ENCODE measurements at places on chromosomes 5 and 9. TPM values are rescaled to one million over a fixed set of nuclear protein-coding genes. Genes with fewer than 3 reads are reported as not detected.

- DNase-seq: no peak
Observed at GRCh38 chr9:90476058-90476457, 166.6 kb downstream of the DIRAS2 start.

DNA sequence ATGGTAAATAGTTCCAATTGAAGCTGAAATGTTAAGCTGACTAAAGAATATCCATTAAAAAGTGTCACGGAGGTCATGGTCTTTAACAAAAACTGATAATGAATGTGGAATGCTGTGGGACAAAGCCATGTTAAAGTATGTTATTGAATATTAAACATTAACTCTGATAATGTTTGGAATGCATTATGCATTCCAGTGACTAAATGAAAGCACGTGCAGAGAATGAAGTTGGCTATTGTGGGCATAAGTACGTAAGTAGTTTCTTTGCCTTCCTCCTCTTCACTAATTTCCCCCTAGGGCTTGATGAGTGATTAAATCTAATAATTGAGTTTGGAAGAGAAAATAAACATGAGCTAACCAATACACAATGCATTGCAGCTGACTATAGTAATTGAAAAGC is 640.4 kb upstream of the CDH10 start:
- DNase-seq: no peak

Gene ABCA1
- 64.5 TPM for total RNA-seq

DNA sequence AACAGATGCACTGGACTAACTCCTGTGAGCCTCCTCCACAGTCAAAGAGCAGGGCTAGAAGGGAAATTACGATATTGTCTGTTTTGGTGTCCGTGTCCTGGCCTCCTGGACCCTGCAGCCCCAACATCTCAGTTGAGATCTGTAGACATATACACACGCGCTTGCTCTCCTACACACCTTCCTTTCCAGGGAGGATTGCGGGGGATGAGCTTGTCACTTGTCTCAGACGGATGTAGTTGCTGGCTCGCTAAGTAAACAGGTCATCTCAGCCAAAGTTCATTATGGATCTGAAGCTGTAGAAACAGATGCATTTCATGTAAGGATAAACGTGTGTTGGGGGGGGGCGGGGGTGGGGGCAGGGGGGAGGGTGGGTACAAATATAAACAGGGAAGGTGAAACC is 549.3 kb downstream of the CCDC171 start:
- DNase-seq: no peak

GRCh38 chr9:3736161-3736560 is 210.4 kb upstream of the RFX3 start:
- DNase-seq: no peak

GRCh38 chr9:80928697-80929096 is 760.6 kb downstream of the TLE1 start:
- no peak for DNase-seq

Gene PRR16
- total RNA-seq: 9.7 TPM

Gene OR1J2
- total RNA-seq: not detected

- DNase-seq: peak; percentile 45
Observed at GRCh38 chr9:133125941-133126696, 5.1 kb upstream of the RALGDS start.

DNA sequence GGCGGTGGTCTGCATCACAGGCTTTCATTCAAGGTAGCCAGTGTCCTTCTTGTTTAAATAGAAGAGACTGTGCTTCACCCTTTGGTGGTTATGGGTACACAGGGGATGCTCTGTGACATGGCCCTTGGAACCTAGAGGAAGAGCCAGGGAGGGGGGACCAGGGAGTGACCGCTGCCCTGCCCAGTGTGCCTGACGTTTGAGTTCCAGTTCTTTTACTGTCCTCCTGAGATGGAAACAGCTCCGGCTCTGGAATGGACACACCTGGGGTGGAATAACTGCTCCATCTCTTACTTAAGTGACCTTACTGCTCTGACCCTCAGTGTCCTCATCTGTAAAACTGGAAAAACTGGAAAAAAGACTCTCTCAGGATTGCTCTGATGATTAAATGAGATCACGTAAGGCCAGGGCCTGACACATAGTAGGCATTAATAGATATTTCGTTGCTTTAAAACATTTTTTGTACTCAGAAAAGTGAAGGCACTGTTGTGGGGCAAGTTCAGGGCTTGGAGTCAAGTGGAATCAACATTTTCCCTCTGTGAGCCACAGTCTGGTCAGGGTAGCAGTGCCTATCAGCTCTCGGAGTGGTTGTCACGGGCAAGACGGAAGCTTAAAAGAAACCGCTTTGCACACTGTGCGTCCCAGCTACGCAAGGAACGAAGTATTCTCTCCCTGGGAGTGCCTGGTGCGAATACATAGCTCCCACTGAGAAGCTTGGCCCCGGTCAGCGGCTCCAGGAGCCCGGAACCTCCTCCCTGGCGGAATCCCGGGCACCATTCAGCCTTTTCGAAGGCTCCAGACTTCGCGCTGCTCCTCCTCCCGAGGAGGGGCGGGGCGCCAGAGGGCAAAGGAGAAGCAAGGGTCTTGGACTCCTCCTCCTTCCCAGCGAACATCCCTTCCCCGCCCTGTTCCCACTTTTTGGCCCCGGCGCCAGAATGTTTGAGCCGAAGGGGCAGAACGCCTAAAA is 5.8 kb downstream of the POU4F3 start:
- DNase-seq: no peak

GRCh38 chr5:52692606-52693005 is 95.1 kb upstream of the ITGA1 start:
- no peak for DNase-seq

Gene PCDHA9
- 1.00 TPM for total RNA-seq

- no peak for DNase-seq
Observed at GRCh38 chr5:36279054-36279698, 22.5 kb downstream of the RANBP3L start.

DNA sequence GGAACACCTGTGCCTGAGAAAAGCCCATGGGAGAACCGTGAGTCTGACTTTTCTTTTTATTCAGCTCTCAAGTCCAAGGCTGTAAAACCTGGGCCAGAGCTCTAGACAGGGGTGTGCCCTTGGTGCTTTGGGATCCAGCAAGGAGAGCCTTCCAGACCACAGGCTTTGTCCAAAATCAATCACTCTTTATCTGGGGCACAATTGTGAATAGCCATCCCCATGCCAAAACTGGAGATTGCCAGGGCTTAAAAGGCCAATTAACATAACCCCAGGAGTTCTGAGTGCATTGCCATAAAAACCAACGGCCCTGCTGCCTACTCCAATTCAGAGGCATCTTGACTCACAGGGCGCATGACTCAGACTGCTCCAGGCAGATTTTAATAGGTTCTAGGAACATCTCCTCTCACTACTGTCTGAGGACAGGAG is 391.8 kb downstream of the ARHGEF28 start:
- DNase-seq: no peak

DNA sequence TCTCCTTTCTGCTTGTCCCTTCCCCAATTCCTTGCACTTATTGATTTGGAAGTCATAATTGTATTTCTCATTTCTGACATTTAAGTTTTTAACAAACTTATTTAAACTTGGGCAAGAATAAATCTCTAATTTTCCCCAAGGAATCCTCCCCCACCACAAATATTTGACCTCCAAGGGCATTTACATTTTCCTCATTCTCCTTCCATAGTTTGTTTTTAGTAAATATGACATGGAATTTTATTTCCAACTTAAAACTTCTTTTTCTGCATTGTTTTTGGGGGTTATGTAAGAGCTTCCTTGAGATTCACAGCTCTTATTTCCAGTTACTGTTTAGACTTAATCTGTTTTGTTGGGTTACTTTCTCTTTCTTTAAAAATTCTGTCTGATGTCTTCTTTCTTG is 64.9 kb downstream of the ZNF618 start:
- no peak for DNase-seq

Gene PPP3R2
- not detected for total RNA-seq

GRCh38 chr5:73909474-73909873 is 283.5 kb downstream of the ARHGEF28 start:
- no peak for DNase-seq

Gene C9
- not detected for total RNA-seq

DNA sequence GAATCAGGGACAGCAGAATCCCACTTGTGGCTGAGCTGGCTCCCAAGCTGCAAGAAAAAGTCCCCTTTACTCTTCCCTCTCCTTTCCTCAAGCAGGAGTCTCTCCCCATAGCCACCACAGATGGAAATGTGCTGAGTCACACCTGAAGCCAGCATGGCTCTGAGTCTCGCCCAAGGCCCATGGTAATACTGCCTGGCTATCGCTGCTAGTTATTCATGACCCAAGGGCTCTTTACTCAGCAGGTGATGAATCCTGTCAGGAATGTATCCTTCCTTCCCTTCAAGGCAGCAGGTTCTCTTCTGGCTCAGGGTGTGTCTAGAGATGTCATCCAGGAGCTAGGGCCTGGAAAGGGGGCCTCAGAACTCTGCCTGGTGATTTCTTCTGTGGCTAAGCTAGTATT is 403.3 kb upstream of the PTPRD start:
- DNase-seq: no peak

GRCh38 chr5:18243846-18244245 is 609.6 kb downstream of the TAF11L14 start:
- DNase-seq: no peak

DNA sequence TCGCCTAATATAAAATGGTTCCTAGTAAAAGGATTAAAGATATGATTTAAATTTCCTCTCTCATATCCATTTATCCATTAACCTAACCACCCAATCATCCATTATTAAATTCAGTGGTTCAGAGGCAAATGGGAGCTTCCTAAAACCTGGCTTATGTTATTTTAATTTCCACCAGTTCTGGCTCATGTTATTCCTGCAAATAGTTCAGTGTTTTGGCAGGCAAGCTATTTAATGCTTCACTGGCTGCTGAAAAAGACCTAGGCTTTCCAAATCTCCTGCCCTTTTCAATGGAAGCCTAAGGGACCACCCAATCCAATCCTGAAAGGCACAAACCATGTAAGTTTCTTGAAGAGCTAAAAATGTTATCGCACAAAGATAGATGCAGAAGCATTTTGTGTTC is 52.3 kb downstream of the POC5 start:
- no peak for DNase-seq

GRCh38 chr5:113896789-113897188 is 383.3 kb downstream of the YTHDC2 start:
- no peak for DNase-seq

GRCh38 chr5:154162539-154163151 is 27.9 kb upstream of the GALNT10 start:
- DNase-seq: no peak

GRCh38 chr5:171158581-171158980 is 150.5 kb upstream of the TLX3 start:
- no peak for DNase-seq

DNA sequence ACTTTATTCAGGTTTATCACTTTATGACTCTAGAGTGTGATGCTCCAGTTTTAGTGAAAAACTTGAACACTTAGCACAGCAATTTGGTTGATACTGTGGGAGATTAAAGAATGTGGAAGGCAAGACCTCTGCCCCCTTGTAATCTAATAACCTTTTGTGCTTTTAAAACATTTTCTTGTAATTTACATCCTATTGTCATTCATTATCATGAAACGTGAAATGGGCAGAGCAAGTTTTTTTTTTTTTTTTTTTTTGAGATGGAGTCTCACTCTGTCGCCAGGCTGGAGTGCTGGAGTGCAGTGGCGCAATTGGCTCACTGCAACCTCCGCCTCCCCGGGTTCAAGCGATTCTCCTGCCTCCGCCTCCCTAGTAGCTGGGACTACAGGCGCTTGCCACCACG is 1.8 kb downstream of the PAIP2 start:
- no peak for DNase-seq

DNA sequence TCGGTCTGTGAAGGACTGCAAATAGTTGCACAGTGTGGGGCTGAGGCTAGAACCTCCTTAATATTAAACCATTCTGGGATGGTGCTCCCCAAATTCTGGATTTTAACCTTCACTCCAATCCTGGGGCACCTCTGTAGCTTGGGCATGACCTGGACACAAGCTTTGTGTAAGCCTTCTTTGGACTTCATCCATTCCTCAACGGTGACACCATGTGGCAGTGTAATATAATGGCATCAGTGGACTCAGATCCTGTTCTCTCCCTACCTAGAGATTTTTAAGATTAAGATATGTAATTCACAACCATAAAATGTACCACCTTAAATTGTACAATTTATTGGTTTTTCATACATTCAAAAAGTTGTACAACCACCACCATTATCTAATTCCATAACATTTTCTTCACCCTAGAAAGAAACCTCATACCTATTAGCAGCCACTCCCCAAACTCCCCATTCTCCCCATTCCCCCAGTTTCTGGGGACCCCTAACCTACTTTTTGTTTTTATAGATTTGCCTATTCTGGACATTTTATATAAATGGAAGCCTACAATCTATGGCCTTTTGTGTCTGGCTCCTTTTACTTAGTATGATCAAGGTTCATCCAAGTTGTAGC is 4.8 kb upstream of the PLGRKT start:
- DNase-seq: peak; percentile 39

DNA sequence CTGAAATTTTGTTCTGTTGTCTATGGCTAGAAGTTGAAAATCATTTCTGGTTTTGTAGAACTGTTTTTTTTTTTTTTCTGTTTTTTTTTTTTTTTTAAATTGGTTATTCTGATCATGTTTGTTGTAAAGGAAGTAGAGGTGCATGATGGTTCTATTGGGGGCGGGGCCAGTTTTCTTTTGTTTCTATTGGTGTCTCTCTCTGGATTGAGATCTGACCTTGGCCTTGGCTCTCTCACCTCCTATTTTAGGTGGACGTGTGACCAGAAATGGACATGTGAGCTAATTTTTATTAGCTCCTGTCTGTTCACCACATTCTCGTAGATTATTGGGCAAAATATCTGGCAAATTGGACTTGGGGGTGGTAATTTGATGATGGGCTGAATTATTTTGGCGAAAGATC is 3.2 kb downstream of the ZNF618 start:
- no peak for DNase-seq

Gene MTX3
- total RNA-seq: 7.9 TPM

Gene BRINP1
- total RNA-seq: 0.27 TPM

GRCh38 chr5:3993856-3994473 is 398.3 kb downstream of the IRX1 start:
- DNase-seq: no peak

DNA sequence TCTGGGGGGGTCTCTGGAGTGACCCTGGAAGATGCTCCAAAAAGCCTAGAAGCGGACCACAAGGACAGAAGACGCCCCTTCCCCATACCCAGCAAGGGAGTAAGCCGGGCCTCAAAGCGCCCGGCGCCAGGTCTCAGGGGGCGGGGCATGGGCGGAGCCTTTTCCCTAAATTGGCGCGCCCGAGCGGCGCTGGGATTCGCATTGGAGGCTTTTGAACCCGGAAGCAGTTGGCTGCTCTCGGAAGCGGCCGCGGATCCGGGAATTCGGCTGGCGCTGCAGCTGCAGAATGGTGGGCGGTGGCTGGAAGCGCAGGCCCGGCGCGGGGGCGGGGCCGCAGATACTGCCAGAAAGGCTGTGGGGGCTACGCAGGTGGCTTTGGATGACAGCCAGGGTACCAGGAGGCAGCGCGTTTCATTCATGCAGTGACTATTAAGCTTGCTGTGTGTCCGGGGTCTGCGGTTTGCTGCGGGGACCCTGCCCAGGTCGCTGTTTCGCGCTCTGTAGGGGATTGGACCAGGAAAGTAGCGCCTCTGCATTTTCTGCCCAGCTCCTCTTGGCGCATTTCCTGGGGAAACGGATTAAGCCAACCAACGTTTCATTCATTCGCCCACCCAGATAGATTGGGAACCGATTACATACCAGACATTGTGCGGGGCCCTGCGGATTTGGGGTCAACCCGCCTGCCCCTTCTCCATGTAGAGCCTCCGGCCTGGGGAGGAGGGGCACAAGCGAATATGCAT is 83.0 kb upstream of the FREM1 start:
- DNase-seq: peak; percentile 73

- DNase-seq: no peak
Observed at GRCh38 chr5:61311056-61311610, 20.9 kb upstream of the ZSWIM6 start.

GRCh38 chr5:170261528-170262043 is 28.8 kb downstream of the C5orf58 start:
- DNase-seq: no peak

GRCh38 chr9:120904978-120905301 is 21.7 kb downstream of the TRAF1 start:
- DNase-seq: no peak
